Activated CD8-positive, alpha-beta memory T cell treated with anti-CD3 and anti-CD28 coated beads for 4 hours (primary cell): ENCODE measurements at places on chromosomes 2 and 18.

DNA sequence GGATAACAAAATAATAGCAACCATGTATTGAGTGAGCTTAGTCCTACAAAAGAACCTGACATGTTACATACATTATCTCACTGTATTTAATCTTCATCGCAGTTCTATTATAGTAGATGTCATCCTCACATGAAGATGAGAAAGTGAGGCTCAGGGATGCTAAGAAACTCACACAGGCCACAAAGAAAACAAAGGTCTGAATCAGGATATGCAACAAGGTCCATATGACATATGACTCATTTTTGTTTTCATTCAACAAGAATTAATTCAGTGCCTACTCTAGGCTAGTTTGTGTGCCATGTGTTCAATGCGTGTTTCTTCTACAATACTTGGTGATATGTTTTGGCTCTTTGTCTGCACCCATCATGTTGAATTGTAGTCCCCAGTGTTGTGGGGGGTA is 219.7 kb upstream of the EPHA4 start:
- DNase-seq, result no peak

DNA sequence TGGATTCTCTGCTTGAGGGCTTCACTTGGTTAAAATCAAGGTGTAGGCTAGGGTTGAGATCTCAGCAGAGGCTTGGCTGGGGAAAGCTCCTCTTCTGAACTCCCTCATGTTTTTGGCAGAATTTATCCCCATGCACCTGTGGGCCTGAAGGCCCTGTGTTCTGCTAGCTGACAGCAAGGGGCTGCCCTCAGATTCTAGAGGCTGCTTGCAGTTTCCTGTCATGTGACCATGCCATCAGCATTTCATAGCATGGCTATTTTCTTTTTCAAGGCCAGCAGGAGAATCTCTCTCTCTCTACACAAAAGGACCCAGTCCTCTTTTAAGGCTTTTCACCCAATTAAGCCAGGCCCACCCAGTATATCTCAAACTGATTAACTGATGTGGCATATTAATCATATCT is 514.8 kb upstream of the HNMT start:
- DNase-seq, result no peak

- no peak for DNase-seq
Observed at GRCh38 chr2:201842131-201842860, 36.0 kb downstream of the CDK15 start.

DNA sequence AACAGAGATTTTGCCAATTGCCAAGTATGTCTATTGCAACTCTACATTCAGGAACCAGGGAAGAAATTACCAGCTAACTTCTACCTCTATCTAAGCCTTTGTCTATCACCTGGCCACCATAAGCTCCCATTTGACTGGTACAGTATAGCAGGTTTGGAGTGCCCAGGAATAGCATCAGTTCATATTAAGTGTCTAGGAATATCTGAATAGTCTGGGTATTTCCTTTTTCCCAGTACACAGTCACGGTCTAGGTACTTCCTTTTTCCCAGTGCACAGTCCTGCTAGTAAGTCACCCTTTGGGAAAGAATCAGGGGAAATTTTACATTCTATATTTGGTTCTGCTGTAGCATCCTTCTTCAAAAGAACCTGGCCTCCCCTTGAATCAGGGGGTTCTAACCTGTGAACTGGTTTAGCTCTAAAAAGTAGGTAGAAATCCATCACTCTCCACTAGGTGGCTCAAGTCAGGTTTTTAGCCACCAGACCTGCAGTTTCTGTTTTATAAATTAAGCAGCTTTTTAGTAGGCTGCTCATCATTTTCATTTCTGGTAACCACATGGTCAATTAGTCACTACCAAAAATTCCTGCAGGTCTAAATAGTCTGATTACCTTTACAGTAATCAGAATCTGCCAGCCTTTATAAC is 49.3 kb upstream of the DNAJC10 start:
- DNase-seq, result no peak

- no peak for DNase-seq
Observed at GRCh38 chr2:230505162-230505561, 89.2 kb downstream of the SP100 start.

GRCh38 chr2:140589696-140590095 is 1541.1 kb downstream of the LRP1B start:
- no peak for DNase-seq

- no peak for DNase-seq
Observed at GRCh38 chr2:6525475-6525964, 340.2 kb downstream of the CMPK2 start.

- peak; percentile 39 for DNase-seq
Observed at GRCh38 chr2:195533771-195534642, 123.0 kb upstream of the SLC39A10 start.

- no peak for DNase-seq
Observed at GRCh38 chr2:144606466-144607095, 86.7 kb upstream of the ZEB2 start.

- DNase-seq, result no peak
Observed at GRCh38 chr2:6010163-6010562, 318.0 kb downstream of the SOX11 start.

DNA sequence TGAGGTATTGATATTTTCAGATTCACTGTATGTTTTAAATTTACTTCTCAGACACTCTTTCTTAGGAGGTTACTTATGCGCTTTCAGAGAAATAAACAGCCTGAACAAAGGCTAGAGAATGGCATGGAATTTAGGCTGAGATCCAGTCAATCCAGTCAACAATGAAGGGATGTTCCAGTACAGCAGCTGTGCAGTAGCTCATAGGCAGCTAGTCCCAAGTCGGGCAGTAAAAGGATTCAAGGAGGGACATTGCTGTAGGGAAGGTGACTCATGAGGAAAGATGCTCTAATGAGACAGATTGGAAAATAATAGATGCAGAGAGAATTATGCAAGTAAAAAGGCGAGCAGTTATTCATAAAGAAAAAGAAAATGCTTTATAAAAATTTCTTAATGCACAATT is 397.9 kb upstream of the RGPD4 start:
- DNase-seq, result no peak

- DNase-seq, result no peak
Observed at GRCh38 chr2:132477962-132478361, 61.4 kb downstream of the GPR39 start.

- no peak for DNase-seq
Observed at GRCh38 chr18:9552616-9553015, 61.7 kb downstream of the PPP4R1 start.

GRCh38 chr2:213057977-213058376 is 93.4 kb downstream of the IKZF2 start:
- no peak for DNase-seq

- no peak for DNase-seq
Observed at GRCh38 chr18:54197747-54198411, 26.6 kb downstream of the MBD2 start.

GRCh38 chr18:26462355-26462754 is 86.0 kb downstream of the KCTD1 start:
- no peak for DNase-seq

GRCh38 chr2:133331436-133331835 is 236.8 kb downstream of the NCKAP5 start:
- DNase-seq, result no peak

DNA sequence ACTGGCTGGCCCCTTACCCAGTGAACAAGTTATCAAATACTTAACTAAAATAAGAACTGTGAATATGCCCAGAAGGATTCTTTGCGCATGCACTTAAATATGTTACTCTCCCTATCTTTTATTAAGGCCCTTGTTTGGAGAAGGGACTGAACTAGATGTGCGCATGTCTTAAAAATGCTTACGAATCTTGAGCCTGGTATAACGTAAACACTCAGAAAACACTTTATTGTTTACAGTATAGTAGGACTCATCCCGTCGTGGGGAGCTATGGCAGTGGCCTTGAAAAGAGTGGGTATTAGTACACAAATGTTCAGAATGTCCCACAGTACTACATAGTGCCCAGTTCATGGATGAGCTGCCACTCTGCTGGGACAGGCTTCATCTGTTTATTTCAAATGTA is 75.9 kb upstream of the MAP4K3 start:
- no peak for DNase-seq

GRCh38 chr2:42974721-42975717 is 182.6 kb upstream of the HAAO start:
- DNase-seq, result peak; percentile 35

DNA sequence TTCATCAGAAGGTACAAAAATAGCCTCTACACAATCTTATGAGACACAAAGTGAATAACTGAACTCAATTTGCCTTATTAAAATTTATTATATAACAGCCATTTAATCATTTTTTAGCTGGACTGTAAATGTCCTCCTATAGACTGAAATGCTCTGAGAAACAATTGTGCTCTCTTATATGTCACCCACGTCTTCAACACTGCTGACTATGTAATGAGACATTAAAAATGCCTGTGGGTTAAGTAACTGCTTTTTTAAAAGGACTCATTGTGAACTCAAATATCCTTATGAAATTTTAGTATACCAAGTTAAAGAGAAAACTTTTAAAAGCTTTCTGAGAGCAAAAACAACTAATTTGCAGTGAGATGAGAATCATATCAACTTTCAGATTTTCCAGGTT is 10.4 kb upstream of the GALNT1 start:
- no peak for DNase-seq

DNA sequence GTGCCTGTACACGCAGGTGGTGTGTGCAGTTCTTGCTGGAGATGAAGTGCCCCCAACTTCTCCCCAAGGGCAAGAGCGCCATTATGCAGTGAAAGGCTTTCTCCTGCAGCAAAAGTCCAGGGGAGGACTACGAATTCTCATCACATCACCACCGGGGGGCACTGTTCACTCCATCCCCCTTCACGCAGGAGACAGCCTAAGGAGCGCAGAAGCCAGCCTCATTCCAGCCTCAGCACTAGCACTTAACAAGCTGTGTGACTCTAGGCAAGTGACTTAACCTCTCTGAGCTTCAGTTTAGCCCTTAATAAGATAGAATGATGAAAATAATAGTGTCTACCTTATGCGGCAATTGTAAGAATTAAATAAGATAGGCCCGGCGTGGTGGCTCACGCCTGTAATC is 32.3 kb downstream of the DNMT3A start:
- DNase-seq, result no peak

- DNase-seq, result no peak
Observed at GRCh38 chr2:25232248-25232825, 64.0 kb upstream of the POMC start.

DNA sequence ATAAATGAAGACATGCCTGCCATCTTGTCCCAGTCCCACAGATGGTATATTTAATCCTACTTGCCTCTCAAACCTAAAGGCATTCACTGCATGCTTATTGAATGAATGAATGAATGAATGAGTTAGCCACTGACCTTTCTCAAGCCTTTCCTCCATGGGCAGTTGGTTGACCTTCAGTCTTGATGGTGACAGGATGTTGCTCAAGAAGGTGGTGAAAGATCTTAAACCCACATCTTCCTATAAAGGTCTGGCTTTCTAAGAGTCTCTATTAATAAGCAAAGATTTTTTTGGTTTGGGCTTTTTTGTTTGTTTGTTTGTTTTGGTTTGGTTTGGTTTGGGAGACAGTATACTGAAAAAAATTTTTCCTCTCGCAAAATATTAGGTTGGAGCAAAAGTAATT is 41.7 kb downstream of the KIAA2012 start:
- no peak for DNase-seq

- no peak for DNase-seq
Observed at GRCh38 chr2:174682007-174682577, 82.2 kb downstream of the CHRNA1 start.

GRCh38 chr18:46338766-46339165 is 234.6 kb downstream of the HAUS1 start:
- DNase-seq, result no peak

DNA sequence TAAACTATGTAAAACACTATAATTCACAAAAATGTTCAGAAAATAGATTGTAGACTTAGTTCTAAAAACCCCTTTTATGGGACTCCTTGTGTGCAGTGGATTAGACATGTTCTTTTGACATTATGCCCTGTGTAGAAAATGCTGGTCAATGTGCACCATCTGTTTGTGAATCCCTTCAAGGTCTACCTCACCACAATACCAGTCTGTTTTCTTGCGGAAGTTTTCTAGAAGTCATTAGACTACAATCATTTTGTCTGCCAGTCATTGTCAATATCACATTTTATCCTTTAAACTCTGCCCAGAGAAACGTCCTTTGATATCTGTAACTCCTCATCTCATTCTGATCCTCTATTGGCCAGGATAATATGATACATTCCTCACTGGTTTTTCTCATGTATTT is 7.8 kb downstream of the ITGA4 start:
- no peak for DNase-seq

DNA sequence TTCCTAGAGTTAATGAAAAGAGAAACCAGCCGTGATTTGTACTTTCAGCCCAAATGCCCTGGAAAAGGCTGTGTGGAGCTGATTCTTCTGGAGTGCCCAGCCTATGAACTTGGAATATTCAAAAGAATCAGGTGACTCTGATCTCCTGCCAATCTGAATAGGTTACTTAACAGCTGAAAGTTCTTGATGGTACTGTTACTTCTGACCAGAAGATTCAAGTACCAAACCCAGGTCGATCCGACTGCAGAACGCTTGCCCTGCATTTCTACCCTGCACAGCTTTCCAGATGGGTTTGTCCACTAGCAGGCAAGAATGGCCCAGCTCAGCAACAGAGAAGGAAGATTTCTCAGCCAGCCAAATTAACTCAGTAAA is 430.4 kb downstream of the PID1 start:
- DNase-seq, result no peak

- no peak for DNase-seq
Observed at GRCh38 chr2:203240491-203240890, 1.7 kb downstream of the CYP20A1 start.

- no peak for DNase-seq
Observed at GRCh38 chr2:731711-732110, 54.5 kb upstream of the TMEM18 start.

DNA sequence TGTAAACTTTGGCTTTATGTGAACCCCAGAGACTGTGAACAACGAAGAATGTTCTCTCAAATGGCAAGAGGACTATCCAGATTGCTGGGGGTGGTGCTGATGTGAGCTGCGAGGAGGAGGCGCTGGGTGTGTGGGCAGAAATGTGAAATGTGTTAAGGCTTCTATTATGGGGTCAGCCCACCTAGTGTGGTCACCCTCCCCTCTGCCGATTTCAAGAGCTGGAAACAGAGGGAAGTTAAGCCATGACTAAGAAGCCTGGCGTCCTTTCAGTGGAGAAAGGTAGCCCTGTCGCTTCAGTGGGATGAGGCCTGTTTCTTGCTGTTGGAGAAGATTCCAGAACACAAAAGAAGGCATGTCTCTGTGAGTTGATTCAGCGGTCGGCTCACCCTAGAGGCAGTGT is 89.0 kb upstream of the KCTD1 start:
- no peak for DNase-seq

GRCh38 chr2:96320326-96320725 is 4.8 kb upstream of the ITPRIPL1 start:
- DNase-seq, result no peak

DNA sequence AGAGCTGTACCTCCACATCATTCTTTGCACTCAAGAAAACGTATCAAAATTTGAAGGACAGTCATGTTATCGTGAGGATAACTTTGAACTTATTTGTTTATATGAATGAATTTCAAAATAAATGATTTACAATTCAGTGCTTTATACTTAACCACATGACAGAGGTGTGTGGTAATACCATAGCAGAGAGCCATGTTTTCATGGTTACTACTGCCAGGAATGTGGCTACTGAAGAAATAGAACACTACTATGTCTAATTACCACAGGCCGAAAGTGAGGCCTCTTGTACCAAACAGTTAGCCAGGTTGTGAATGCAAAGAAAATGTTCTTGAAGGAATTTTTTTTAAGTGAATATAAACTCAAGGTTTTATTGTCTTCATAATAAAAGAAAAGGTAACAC is 49.2 kb downstream of the AAK1 start:
- no peak for DNase-seq
